Stimulated activated CD8-positive, alpha-beta memory T cell treated with anti-CD3 and anti-CD28 coated beads, Interleukin-4, amount 100 ng/mL, for 24 hours (primary cell): ENCODE measurements at places on chromosomes 4 and X.

GRCh38 chrX:123186801-123187200 is 2.7 kb downstream of the GRIA3 start:
- no peak for DNase-seq

GRCh38 chr4:94256828-94257227 is 49.2 kb downstream of the SMARCAD1 start:
- DNase-seq, result no peak

DNA sequence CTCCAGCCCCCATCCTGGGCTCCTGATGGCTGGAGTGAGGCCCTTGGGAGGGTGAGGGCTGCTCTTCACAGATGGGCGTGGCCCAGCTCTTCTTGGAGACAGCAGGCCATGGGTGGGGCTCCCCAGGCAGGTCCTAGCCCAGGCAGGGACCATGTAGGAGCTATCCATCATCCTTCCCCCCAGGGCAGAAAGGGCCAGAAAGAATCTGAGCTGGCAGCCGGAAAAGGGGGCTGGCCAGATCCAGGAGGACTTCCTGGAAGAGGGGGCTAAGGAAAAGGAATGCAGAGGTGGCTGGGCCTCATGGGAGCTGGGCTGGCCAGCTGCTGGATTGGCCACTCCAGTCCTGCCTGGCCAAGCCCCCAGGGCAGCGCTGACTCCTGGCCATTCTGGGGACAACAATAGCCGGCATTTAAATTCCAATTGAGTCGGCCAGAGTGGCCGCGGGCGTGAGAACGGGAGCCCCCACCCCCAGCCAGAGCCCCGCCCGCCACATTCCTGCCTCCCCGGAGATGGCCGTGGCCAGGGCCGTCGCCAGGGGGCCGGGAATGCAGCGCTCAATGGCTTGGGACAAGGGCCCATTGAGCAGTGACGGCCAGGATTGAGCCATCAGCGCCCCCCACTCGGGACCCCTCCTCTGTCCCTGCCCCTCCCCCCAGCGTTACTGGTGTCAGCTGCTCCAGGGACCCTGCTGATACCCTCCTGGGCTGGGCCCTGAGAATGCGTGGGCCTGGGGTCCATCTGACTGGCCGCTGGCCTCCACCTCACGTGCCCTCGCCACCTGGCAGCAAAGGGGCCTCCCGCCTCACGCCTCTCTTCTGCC is 15.1 kb upstream of the FGFR3 start:
- DNase-seq, result no peak

DNA sequence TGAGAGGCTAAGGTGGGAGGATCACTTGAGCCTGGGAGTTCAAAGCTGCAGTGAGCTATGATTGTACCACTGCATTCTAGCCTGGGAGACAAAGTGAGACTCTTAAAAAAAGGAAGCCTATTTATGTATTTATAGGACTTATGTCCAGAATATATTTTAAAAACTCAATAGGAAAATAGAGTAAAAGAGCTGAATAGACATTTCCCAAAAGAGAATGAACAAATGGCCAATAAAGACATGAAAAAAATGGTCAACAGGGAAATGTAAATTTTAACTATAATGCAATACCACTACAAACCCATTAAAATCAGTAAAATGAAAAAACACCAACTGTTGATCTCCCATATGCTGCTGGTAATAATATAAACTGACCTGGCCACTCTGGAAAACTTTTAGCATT is 115.0 kb downstream of the HUWE1 start:
- DNase-seq, result no peak

GRCh38 chrX:63686878-63687714 is 97.9 kb downstream of the ARHGEF9 start:
- DNase-seq, result no peak

DNA sequence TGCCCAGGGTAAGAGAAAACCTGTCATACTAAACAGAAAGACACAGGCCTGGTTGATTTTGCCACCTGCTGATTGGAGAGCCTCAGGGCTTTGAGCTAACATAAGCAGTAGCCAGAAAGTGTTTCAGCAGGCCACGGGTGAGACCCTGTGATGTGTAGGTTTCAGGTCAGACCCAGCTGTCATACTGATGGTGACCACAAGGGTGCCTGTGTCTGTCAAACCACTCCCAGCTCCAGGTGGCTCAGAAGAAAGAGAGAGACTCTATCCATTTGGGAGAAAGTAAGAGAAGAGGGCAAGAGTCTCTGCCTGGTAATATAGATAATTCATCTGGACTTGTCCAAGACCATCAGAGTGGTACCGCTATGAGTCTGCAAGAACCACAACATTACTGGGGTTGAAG is 72.8 kb upstream of the NLRP2B start:
- DNase-seq, result no peak

- DNase-seq, result no peak
These were observed 589.5 kb downstream of the BCOR start for GRCh38 chrX:39508300-39508692.

GRCh38 chrX:16418650-16419049 is 231.3 kb upstream of the S100G start:
- DNase-seq, result no peak

- DNase-seq, result no peak
These were observed 28.9 kb downstream of the SPANXD start for GRCh38 chrX:141669689-141670088.

GRCh38 chrX:150879855-150880807 is 18.3 kb downstream of the CD99L2 start:
- no peak for DNase-seq

GRCh38 chrX:29435396-29435795 is 780.0 kb upstream of the MAGEB2 start:
- no peak for DNase-seq

DNA sequence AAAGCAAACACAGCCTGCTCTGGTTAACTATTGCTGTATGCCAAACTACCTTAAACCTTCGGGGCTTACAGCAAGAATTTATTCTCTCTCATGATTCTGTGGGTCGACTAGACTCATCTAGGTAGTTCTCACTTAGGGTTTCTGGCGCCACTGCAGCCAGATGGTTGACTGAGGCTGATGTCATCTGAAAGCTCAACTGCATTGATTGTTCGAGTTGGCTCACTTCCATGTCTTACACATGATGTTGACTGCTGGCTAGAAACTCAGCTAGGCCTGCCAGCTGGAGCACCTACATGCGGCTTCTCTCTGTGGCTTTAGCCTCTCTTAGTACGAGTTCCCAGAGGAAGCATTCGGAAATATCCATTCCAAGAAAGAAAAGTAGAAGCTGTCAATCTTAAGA is 103.2 kb downstream of the SRPX start:
- no peak for DNase-seq

DNA sequence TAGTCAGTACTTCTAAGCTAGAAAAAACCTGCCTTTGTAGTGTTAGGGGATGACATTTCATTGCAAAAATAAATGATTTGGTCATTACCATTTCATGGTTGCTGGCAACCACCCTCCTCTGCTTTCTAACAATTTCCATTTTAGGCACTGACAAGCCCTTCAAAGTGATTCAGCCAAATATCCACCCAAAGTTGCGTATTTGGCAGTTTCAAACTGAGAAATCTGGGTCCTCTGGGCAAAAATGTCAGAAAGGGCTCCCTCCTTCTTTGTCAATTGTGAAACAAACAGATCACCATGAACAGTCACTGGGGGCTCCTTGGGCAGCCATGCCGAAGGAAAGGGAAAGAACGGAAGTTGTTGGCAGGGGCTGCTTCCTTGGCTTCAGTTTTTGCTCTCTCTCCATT is 33.0 kb downstream of the PLAC1 start:
- no peak for DNase-seq

DNA sequence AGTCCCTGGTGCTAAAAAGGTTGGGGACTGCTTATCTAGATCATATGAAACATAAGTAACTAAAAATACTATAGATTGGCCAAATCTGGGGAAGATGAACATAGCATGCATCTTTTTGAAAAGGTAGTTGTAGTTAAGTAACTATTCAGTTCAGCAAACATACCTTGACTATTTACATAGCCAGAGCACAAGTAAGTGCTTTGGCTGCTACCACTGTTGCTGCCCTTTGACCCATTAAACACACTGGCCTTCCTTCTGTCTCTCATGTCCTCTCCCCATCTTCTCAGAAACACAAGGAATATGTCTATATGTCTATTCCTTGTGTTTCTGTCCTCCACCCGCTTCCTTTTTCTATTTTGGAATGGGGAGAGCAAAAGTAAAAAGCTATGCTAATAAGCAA is 87.9 kb upstream of the SPRY1 start:
- DNase-seq, result no peak

DNA sequence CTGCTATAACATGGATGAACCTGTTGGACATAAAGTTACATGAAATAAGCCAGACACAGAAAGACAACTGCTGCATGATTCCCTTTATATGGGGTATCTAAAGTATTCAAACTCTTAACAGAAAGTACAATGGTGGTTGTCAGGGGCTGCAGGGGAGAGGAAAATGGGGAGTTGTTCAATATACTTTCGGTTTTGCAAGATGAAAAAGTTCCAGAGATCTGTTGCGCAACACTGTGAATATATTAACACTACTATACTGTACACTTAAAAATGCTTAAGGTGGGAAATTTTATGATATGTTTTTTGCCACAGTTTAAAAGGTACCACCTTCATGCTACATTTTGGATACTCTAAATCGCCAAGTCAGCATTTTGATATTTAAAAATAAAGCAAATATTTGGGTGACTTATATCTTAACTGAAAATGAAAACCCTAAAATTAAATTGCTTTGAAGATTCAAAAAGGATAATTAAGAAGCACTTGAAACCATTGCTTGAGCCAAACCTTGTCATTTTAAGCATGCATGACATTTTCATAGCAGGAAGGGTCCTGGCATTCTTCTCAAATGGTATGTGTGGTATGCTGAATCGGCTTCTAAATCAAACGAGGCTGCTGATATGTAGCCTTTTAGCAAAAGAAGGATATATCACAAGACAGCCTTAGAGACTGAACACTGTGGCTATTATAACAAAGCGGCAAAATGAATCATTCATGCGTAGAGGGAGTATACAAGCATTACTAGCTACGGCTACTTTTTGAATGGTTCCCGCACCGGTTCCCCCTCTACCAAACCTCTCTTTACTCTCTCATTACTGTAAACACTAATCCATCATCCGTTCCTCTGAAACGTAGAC is 607.1 kb upstream of the DIPK2B start:
- DNase-seq, result no peak

- no peak for DNase-seq
These were observed 176.7 kb downstream of the SHROOM3 start for GRCh38 chr4:76611616-76612207.

GRCh38 chr4:52729586-52729985 is 21.6 kb downstream of the ERVMER34-1 start:
- no peak for DNase-seq

GRCh38 chr4:180668732-180669131 is 1574.5 kb upstream of the TENM3 start:
- DNase-seq, result no peak

GRCh38 chr4:69744157-69744478 is 16.3 kb downstream of the SULT1B1 start:
- DNase-seq, result no peak

- no peak for DNase-seq
These were observed 616.7 kb upstream of the PCDH7 start for GRCh38 chr4:30103455-30103854.

DNA sequence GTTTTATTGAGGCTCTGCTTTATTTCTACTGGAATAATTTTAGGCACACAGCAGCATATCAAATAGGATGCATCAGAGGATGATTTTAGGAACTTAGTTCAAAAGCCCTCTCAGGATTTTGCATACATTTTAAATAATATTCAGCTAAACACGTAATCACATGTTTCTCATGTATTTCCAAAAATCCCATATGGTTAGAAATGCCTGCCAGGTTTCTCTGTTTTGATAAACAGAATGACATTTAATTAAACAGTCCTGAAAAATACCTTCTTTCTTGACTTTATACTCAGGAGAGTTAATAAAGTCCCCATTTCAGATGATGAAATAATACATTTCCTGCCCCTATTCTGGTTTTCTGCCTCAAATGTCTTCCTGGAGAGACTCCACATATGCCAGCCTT is 86.5 kb upstream of the AMELX start:
- DNase-seq, result no peak

GRCh38 chr4:140150636-140150885 is 3.4 kb downstream of the MAML3 start:
- no peak for DNase-seq

GRCh38 chr4:67106861-67107460 is 438.3 kb downstream of the CENPC start:
- no peak for DNase-seq

DNA sequence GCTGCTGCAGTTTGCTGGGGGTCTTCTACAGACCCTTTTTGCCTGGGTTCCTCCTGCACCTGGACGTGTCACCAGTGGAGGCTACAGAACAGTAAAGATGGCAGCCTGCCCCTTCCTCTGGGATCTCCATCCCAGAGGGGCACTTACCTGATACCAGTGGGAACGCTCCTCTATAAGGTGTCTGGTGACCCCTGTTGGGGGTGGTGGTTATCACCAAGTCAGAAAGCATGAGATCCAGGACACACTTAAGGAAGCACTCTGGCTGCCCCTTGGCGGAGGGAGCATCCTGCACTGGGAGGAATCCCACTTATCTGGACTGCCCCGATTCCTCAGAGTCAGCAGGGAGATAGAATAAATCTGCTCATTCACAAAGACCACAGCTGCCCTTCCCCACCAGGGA is 218.9 kb upstream of the GALNTL6 start:
- no peak for DNase-seq

DNA sequence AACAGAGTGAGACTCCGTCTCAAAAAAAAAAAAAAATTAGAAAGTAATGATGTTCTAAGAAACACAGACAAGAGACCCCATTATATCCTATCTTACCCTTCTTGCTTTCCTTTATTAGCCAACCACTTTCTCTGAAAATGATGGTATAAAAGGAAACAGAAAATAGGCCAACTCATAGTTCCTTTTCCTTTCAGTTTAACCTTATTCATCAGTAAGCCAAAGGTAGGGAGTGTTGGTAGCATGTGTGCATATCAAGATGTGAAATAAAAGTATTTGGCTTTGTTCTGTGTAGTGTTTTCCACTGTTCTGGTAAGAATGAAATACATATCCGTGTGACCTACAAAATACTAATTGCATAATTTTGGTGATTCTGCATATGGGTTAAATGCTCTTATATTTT is 266.6 kb downstream of the ZNF674 start:
- no peak for DNase-seq

- no peak for DNase-seq
These were observed 116.2 kb downstream of the SLC2A9 start for GRCh38 chr4:9904976-9905587.

DNA sequence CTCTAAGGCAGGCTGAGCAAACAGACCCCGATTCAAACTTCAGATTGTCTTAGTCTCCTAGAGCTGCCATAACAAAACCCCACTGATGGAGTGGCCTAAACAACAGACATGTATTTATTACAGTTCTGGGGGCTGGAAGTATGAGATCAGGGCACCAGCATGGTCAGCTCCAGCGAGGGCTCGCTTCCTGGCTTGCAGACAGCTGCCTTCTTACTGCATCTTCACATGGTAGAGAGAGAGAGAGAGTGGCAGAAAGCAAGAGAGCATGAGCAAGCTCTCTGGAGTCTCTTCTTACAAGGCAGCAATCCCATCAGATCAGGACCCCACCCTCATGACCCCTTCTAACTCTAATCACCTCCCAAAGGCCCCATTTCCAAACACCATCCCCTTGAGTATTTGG is 22.3 kb upstream of the SORCS2 start:
- DNase-seq, result no peak
